ENCODE measurements at places on chromosomes 7 and 10. TPM values are rescaled to one million over a fixed set of nuclear protein-coding genes. Genes with fewer than 3 reads are reported as not detected.

GRCh38 chr7:122261016-122261415, 43.5 kb downstream of the FEZF1 start:
- no peaks in the 10 kb centered on the region for H3K27me3 ChIP-seq
- H3K4me1 ChIP-seq = no peaks in the 10 kb centered on the region
- no peaks in the 10 kb centered on the region for H3K36me3 ChIP-seq
- H3K27ac ChIP-seq = no peak overlapping the region
- no peak overlapping the region for H3K4me3 ChIP-seq

DNA sequence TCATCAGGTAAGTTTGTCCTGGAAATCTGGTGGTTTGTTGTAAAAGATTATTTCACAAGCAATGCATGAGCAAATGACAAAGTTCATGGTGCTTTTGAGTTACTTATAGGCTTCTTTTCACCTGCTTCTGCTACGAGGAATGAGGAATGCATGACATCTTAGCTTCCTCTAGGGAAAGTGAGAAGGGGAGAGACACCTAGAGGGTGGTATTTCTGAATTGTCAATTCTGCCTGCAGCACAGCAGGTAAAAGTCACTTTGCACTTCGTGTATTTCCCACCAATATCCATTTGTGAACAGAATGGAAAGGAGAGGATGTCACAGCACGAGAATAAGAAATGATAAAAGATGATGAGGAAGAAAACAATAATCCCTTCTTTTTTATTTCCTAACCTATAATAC, 153.4 kb upstream of the FEZF1 start:
- H3K27me3 ChIP-seq = no peaks in the 10 kb centered on the region
- DNase-seq = no peak
- H3K27ac ChIP-seq = no peak overlapping the region
- no peaks in the 10 kb centered on the region for H3K36me3 ChIP-seq

- peaks cover 58% of the 10 kb centered on the region for H3K27me3 ChIP-seq
- H3K27ac ChIP-seq = no peak overlapping the region
- no peaks in the 10 kb centered on the region for H3K36me3 ChIP-seq
- no peak for DNase-seq
- H3K4me3 ChIP-seq = no peak overlapping the region
Observed at GRCh38 chr10:99232360-99232999, 3.2 kb downstream of the HPSE2 start.

GRCh38 chr10:80409121-80409520, 770 bp downstream of the PRXL2A start:
- H3K4me1 ChIP-seq = no peaks in the 10 kb centered on the region
- no peak for DNase-seq
- peaks cover 28% of the 10 kb centered on the region for H3K27me3 ChIP-seq
- H3K27ac ChIP-seq = no peak overlapping the region
- H3K4me3 ChIP-seq = no peak overlapping the region

DNA sequence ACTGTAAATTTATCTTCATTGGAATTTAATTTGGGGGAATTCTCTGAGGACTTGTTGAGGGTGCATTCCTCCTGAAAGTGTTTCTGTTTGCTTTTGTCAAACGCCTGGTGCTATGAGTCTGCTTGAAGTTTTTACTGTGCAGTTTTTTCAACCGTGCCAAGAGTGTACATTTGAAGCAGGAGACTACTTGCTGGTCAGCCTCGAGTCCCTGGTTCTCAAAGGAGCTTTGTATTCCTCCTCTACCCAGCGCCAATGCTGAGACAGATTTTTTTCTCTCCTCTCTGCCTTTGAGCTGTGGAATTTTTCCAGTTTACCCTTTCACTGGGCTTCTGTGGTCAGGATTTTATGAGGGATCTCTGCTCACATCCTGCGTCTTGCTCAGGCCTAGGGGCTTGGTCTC, 62.1 kb downstream of the NPY start:
- no peaks in the 10 kb centered on the region for H3K36me3 ChIP-seq
- no peaks in the 10 kb centered on the region for H3K27me3 ChIP-seq
- no peak overlapping the region for H3K27ac ChIP-seq
- no peak overlapping the region for H3K4me3 ChIP-seq

DNA sequence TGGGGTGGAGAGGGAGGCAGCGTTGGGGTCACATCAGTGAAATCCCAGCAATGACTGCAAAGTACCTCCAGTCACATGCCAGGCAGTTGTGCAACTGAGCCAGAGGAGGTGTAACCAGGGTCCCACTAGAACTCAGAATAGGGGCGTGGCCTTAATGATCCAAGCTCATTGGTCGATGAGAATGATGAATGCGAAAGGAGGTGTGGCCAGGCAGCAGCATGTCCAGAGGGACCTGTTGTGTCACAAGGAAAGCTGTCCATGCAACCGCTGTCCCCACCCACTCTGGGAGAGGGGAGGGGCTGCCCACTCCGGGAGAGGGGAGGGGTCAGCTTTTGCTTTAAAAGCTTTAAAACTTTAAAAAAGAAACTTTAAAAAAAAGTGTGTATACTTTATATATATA, 25.3 kb upstream of the MTPAP start:
- H3K27ac ChIP-seq = no peak overlapping the region
- H3K4me1 ChIP-seq = no peaks in the 10 kb centered on the region
- H3K4me3 ChIP-seq = no peak overlapping the region

DNA sequence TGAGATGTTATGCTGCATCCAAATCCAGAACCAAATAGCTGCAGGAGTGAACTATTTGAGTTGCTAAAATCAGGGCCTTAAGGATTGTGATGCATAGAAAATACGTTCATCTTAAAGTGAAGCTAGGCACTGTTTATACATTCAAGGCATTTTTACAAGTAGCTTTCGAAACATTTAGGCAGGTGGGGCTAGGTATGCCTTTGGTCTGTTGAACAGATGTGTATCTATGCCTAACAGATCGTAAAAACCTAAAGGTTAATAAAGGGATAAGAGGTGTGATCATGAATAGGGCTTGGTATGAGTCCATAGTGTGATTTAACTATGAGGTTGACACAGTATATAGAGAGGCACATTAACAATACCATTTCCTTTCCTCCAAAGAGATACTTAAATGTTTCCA, 262.5 kb downstream of the SEMA3D start:
- no peak overlapping the region for H3K4me3 ChIP-seq
- H3K4me1 ChIP-seq = no peaks in the 10 kb centered on the region
- no peaks in the 10 kb centered on the region for H3K27me3 ChIP-seq
- no peak overlapping the region for H3K27ac ChIP-seq
- DNase-seq = no peak

MBL2 gene
- under 0.01 TPM for total RNA-seq

HABP2 gene
- not detected for total RNA-seq

OR2A42 gene
- total RNA-seq = not detected

RHOBTB1 gene
- 32.9 TPM for total RNA-seq

TMEM213 gene
- total RNA-seq = not detected

PRKG1 gene
- total RNA-seq = 19.5 TPM
